Activated T-cell treated with anti-CD3 and anti-CD28 coated beads for 24 hours (primary cell): ENCODE measurements at places on chromosomes 3 and 15.

DNA sequence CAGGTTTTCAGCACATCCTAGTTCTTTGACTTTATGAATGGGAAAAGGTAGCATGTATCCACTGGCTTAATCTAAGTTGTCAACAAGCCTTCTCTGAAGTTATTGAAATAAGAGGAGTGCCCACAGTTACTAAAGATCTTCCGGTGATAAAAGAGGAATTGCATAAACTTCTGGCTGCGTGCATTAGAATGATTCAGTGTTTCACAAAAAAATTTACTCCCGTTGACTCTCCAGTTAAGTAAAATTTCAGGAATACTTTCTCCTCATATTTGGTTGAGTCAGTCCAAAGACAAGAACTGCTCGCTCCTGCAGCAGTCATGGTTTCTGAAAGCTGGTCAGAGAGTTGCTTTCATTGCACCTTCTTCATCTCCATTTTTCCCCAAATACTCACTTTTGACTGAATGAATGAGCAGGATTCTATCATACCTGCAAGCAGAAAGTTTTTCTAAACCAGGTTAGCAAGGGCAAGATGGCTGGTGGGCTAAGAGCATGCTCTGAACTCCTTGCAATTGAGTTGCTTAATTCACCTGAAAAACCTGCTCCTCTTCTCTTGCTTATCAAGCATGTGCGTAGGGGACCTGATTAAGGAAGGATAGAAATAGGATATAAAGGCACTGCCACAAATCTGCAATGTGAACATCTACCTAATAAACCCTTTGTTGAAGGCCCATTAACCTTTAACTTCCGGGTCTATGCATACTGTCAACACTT, 64.2 kb upstream of the TIMP4 start:
- no peak for DNase-seq

- no peak for DNase-seq
Measured at GRCh38 chr3:36729204-36730056, 34.9 kb downstream of the DCLK3 start.

- no peak for DNase-seq
Measured at GRCh38 chr15:35691173-35691761, 145.3 kb upstream of the DPH6 start.

DNA sequence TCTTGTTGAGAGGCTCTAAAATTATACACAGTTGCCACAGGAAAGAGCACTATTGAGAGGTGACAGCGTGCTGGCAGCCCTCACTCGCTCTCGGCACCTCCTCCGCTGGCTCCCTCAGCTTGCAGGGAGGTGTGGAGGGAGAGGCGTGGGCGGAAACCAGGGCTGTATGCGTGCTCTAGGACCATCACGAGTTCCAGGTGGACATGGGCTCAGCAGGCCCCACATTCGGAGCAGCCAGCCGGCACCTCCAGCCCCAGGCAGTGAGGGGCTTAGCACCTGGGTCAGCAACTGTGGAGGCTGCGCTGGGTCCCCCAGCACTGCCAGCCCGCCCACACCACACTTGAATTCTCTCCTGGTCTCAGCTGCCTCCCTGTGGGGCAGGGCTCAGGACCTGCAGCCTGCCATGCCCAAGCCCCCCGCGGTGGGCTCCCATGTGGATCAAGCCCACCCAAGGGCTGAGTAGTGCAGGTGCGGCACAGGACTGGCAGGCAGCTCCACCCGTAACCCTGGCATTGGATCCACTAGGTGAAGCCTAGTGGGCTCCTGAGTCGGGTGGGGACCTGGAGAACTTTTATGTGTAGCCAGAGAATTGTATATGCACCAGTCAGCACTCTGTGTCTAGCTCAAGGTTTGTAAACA, 460.6 kb upstream of the ALCAM start:
- DNase-seq, result no peak

DNA sequence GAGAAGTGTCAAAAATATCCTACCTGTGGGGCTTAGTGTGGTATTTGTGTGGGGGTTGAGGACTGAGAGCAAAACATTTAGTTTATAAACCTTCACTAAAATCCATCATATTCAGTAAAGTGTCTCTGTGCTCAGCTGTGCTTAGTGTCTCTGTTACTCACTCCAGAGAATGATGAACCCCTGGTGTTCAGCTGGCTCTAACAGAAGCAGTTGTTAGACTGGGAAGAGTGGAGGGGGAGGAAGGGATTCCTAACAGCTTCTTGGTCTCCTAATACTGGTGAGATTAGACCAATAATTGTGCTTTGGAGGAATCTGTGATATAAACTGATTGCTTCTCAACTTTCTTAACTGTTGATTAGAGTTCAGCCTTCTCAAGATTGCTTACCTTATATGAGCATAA, 1123.5 kb downstream of the ROBO2 start:
- DNase-seq, result no peak

GRCh38 chr15:40878785-40879184, 4.8 kb upstream of the RHOV start:
- DNase-seq, result peak; percentile 36

GRCh38 chr3:71651625-71652024, 68.1 kb upstream of the FOXP1 start:
- DNase-seq, result no peak

- no peak for DNase-seq
Measured at GRCh38 chr3:64686446-64686908, 1.3 kb downstream of the ADAMTS9 start.

- DNase-seq, result no peak
Measured at GRCh38 chr3:72223116-72223515, 438.2 kb upstream of the PROK2 start.

- no peak for DNase-seq
Measured at GRCh38 chr3:121269389-121269788, 276.4 kb downstream of the POLQ start.

DNA sequence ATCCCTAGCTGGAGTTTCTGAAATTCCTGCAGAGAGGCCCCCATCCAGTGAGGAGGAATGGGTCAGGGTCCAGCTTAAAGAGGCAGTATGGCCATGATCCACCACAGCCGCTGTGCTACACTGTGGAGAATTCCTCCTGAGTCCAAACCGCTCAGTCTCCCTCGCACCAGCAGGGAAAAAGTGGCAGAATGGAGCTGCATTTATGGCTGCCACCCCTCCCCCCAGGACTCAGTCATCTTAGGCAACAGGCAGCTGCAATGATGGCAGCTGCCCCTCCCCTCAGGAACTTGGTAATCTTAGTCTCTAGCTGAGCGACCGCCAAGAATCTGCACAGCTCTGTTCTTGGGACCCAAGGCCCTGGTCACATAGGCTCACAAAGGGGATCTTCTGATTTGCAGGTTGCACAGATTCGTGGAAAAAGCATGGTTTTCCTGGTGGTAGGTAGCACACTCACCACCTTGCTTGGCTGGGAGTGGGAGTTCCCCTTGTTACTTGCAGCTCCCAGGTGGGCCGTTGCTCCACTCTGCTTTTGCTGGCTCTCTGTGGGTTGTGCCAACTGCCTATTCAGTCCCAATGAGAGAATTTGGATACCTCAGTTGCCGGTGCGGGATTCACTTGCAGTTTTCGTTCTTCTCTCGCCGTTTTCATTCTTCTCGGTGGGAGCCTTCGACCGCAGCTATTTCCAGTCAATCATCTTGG, 204.1 kb downstream of the STXBP5L start:
- no peak for DNase-seq

- DNase-seq, result no peak
Measured at GRCh38 chr3:129412542-129413198, 15.8 kb downstream of the EFCAB12 start.

- no peak for DNase-seq
Measured at GRCh38 chr3:41652931-41653330, 309.0 kb downstream of the ULK4 start.

- DNase-seq, result no peak
Measured at GRCh38 chr3:70180664-70181063, 131.8 kb downstream of the MDFIC2 start.

- no peak for DNase-seq
Measured at GRCh38 chr15:82132742-82133141, 86.9 kb upstream of the MEX3B start.

DNA sequence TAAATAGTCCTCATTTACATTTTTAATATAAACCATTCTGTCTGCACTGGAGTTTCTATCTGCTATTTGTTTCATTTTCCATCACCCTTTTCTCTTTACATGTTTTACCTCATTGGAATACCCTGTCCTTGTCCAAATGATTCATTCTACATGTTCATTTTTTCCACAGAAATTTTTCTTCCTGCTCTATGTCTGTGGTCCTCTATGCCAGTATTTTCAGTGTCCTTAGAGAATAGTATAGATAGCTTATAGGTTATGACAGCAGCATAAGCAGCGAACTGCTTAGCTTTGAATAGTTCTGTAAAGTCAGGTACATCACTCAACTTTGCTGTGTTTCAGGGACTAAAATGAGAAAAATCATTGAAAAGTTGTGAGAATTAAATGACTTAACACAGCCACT, 742.3 kb upstream of the CBLB start:
- DNase-seq, result no peak

- DNase-seq, result no peak
Measured at GRCh38 chr15:36133742-36134141, 445.7 kb upstream of the CDIN1 start.

DNA sequence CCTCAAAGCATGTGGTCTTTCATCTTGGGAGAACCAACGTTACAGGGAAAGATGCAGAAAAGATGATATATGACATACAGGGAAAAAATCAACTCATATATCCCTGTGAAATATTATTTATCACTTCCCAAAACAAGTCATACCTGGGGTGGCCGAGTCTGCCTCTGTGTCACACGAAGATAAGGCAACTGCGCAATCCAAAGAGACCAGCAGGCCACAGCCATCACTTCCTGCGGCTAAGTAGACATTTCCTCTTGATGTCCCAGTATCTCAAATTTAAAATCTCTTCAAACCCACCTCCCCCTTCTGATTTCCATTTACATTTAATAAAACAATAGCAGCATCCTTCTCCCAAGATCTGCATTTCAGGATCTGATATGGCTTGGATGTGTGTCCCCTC, 71.5 kb downstream of the IGF2BP2 start:
- no peak for DNase-seq

DNA sequence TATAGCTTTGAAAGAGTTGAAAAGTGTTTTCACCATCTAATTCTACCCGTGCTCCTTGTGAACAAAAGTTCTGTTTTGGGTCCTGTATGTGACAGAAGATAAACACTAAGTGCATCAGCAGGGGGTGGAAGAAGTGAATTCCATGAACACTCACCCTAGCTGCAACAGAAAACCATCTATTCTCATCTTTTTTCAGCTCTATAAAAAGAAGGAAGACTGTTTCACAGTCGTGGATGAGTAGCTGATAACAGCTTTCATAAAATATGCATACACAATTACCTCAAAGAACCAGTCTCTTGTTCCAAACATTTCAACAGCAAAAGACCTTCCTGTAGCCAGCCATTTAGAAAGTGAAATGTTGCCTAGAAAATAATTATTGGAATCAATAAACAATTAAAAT, 281.7 kb upstream of the RASGRP1 start:
- DNase-seq, result no peak

- no peak for DNase-seq
Measured at GRCh38 chr3:47225310-47225906, 57.2 kb downstream of the KIF9 start.

GRCh38 chr3:172562871-172563865, 39.9 kb upstream of the TNFSF10 start:
- peak; percentile 16 for DNase-seq

GRCh38 chr3:9747267-9747666, 2.5 kb upstream of the OGG1 start:
- no peak for DNase-seq

GRCh38 chr3:185280572-185281365, 26.9 kb upstream of the EHHADH start:
- DNase-seq, result no peak

- DNase-seq, result no peak
Measured at GRCh38 chr15:72858205-72858604, 74.6 kb upstream of the ADPGK start.

- DNase-seq, result no peak
Measured at GRCh38 chr3:187946163-187946691, 201.0 kb upstream of the BCL6 start.

DNA sequence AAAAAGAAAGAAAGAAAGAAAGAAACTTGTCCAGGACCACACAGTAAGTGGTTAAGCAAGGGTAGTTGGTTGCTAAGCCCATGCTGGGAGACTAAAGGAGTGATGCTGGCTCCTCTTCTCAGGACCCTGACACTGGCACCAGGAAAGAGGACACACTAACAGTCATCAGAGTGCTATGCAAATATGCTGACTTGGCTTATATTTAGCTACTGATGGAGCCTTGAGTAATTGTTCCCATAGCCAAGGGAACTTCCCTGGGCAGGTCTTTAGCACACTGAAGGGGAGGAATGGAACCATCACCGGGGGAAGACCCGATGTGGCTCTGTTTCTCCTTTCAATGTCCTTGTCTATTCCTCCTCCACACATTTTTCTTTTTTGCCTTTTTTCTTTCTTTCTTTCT, 6.2 kb downstream of the TMEM40 start:
- DNase-seq, result no peak

DNA sequence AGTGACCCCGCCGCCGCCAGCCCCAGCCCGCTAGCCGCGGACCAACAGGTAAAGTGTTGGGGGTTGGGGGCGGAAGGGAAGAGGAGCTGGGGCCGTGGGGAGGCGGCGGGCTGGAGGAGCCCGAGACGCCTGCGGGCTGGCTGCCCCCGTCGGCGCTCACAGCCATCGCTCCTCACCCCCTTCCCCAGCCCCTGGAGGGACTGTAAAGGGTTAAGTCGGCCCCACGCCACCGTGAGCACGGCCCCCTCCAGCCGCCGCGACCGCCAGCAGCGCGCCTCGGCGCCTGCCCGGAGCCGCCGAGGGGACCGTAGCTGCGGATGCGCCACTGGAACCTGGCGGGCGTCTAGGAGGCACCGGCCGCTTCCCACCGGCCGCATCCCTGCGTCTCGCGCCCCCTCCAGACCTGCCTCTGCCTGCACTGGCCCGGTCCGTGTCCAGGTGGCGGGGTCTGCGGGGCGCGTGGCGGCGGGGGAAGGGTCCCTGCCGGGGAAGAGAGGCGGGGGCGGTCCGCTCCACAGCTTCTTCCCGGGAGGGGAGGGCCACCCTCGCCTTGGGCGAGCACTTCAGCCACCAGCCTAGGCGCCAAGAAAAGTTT, 522 bp downstream of the MED12L start:
- no peak for DNase-seq

DNA sequence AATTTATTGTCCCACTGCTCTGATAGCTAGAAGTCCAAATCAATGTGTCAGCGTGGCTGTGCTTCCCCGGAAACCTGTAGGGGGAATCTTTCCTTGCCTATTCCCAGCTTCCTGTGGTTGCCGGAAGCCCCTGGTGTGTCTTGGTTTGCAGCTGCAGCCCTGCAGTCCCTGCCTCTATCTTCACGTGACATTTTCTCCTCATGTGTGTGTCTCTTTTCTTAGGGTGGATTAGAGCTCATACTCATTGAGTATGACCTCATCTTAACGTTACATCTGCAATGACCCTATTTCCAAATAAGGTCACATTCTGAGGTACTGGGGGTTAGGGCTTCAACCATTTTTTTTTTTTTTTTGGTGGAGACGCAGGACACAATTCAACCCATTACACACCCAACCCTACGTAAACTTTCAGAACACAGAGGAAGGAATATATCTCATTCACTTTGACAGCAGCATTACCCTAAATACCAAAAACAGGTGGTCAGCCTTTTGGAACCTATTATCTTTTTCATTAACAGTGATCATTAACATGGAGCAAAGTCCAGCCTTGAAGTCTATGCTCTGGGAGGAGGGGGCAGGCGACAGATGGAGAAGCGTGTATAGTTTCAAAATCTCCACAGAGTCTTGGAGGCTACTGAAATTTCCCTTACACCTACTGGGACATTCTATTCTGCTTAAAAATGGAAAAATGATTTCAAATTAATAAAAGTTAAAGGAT, 88.6 kb downstream of the RYK start:
- no peak for DNase-seq
